ENCODE measurements at places on chromosomes 2 and 18. TPM values are rescaled to one million over a fixed set of nuclear protein-coding genes. Genes with fewer than 3 reads are reported as not detected.

The SAG gene
- total RNA-seq, result not detected

The CYRIA gene
- 38.4 TPM for total RNA-seq

GRCh38 chr2:120524174-120524573, 178.2 kb downstream of the INHBB start:
- no peak for DNase-seq

- no peak for DNase-seq
Measured at GRCh38 chr2:234450431-234451124, 46.3 kb downstream of the ARL4C start.

GRCh38 chr2:236744716-236745115, 175.1 kb downstream of the ACKR3 start:
- no peak for DNase-seq

- no peak for DNase-seq
Measured at GRCh38 chr2:126832757-126833156, 65.9 kb upstream of the TEX51 start.

- no peak for DNase-seq
Measured at GRCh38 chr2:10520154-10520553, 72.0 kb upstream of the ODC1 start.

DNA sequence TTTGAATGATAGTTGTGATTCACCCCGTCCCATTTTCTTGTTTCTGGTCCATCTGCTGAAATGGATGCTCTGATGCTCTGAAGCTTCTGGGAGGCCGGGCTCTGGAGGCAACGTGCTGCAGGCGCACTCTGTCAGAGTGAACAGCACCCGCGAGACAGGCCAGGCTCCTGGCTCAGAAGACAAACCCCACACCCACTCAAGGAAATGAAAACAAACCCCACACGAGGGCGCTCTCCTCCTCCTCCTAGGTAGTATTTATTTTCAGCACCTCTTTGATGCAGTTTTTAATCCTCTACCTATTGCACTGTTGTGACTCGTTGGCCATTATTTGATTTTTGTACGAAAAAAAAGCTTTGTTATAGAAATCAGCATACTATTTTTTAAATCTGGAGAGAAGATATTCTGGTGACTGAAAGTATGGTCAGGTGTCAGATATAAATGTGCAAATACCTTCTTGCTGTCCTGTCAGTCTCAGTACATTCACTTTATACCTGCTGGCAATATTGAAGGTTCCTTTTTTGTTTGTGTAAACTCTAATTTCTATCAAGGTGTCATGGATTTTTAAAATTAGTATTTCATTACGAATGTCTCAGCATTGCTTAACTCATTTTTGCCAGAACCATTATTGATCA, 10.3 kb upstream of the CHST10 start:
- DNase-seq, result peak; percentile 52

GRCh38 chr2:8985561-8986326, 17.7 kb downstream of the MBOAT2 start:
- no peak for DNase-seq

DNA sequence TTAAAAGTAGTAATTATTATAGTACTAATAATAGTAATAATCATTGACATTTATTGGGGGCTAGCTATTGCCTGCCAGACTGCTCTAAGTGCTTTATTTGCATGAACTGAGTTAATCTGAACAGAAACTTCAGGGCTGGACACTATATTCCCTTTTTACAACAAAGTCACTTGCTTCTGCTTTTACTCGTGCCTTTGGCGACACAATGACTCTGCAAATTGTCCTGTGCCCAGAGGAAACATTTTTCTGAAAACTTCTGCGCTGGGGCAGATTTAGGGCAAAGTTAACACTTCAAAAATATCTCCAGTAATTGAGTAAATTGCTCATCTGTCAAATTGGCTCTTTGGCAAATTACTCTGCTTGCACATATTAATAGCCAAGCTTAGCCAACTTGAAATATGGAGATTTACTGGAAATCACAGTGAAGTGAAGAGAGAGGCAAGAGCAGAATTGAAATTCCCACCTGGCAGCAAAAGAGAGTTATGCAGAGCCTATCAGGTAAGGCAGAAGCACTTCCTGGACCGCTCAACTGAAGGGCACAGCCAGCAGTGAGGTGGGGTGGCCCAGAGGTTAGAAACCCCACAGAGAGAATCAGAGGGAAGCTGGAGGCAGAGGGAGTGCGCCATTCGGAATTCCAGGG, 36.3 kb downstream of the BMP10 start:
- no peak for DNase-seq

GRCh38 chr2:161068670-161069069, 91.6 kb upstream of the TANK start:
- DNase-seq, result no peak

- no peak for DNase-seq
Measured at GRCh38 chr2:59744436-59744835, 809.0 kb downstream of the BCL11A start.

Measured in endothelial cell of umbilical vein (primary cell).